ENCODE measurements at places on chromosomes 2 and 18.
A peak's percentile ranks its signal among the peaks of the same experiment; 100 is the strongest.

DNA sequence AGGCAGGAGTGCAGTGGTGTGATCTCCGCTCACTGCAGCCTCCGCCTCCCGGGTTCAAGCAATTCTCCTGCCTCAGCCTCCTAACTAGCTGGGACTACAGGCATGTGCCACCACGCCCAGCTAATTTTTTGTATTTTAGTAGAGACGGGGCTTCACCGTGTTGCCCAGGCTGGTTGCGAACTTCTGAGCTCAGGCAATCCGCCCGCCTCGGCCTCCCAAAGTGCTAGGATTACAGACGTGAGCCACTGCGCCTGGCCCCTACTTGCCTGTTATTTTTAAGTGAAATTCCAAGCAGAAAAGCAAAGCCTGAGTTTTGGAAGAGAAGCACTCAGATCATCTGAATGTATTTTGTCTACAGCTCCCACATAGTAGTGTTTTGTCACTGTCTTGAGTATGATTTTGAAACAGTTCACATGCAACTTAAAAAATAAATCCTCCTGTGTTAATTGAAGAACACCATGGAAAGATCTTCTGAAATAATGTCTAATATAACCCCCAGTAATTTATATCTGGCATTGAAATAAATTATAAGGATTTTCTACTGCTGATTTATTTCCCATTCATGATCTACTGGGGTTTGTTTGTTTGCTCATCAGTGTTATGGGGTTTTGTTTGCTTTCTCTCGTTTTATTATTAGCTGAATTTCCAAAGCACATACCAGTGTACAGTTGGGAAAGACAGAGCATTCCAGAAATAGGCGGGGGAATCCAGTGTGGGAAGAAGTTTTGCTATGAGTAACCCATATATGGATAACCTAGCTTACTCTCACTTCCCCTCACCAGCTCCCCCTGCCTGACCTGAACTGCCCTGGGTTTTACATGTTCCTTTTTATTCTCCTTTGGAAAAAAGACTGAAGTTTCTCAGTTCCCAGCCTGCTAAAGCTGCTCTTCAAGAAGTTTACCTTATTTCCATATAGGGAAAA lies 80.1 kb upstream of the MAP3K20 start:
- no peak for DNase-seq
- no peak overlapping the region for H3K27ac ChIP-seq
- H3K36me3 ChIP-seq = no peaks in the 10 kb centered on the region
- peaks cover 11% of the 10 kb centered on the region for H3K27me3 ChIP-seq
- no peaks in the 10 kb centered on the region for H3K4me1 ChIP-seq

GRCh38 chr2:190488516-190489233 lies 45.8 kb downstream of the NEMP2 start:
- H3K4me3 ChIP-seq = no peak overlapping the region
- H3K27ac ChIP-seq = peak overlapping the region; percentile 13
- H3K4me1 ChIP-seq = peaks cover 4% of the 10 kb centered on the region

DNA sequence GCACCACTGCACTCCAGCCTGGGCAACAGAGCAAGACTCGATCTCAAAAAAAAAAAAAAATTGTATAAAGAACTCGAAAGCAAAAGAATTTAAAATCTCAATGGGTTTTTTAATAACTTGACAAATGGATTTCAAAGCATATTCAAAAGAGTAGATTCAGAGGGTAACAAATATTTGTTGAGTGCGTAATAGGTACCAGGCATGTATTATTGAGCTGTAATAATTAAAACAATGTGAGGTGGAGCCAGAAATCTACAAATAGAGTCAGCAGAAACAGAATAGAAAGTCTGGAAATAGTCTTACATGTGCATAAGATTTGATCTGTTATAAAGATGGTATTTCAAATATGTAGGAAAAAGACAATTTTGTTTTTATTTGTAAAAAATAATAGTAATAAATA lies 19.1 kb upstream of the RAB11FIP5 start:
- H3K27ac ChIP-seq = no peak overlapping the region
- no peaks in the 10 kb centered on the region for H3K4me1 ChIP-seq
- H3K36me3 ChIP-seq = no peaks in the 10 kb centered on the region
- no peak for DNase-seq
- H3K4me3 ChIP-seq = no peak overlapping the region
- peaks cover 14% of the 10 kb centered on the region for H3K27me3 ChIP-seq

GRCh38 chr2:210443527-210443926 lies 33.0 kb downstream of the LANCL1 start:
- H3K36me3 ChIP-seq = peaks cover 45% of the 10 kb centered on the region
- DNase-seq = no peak
- no peak overlapping the region for H3K4me3 ChIP-seq
- no peak overlapping the region for H3K27ac ChIP-seq
- no peaks in the 10 kb centered on the region for H3K27me3 ChIP-seq
- peaks cover 9% of the 10 kb centered on the region for H3K4me1 ChIP-seq

GRCh38 chr2:135532581-135532980 lies 1.3 kb downstream of the R3HDM1 start:
- peak overlapping the region; percentile 46 for H3K4me3 ChIP-seq
- peaks cover 12% of the 10 kb centered on the region for H3K4me1 ChIP-seq
- no peaks in the 10 kb centered on the region for H3K36me3 ChIP-seq
- no peak overlapping the region for H3K27ac ChIP-seq

GRCh38 chr2:121038031-121038430 lies 247.0 kb downstream of the TFCP2L1 start:
- no peaks in the 10 kb centered on the region for H3K4me1 ChIP-seq
- no peak for DNase-seq
- H3K27me3 ChIP-seq = peaks cover 7% of the 10 kb centered on the region
- H3K36me3 ChIP-seq = no peaks in the 10 kb centered on the region
- no peak overlapping the region for H3K4me3 ChIP-seq

DNA sequence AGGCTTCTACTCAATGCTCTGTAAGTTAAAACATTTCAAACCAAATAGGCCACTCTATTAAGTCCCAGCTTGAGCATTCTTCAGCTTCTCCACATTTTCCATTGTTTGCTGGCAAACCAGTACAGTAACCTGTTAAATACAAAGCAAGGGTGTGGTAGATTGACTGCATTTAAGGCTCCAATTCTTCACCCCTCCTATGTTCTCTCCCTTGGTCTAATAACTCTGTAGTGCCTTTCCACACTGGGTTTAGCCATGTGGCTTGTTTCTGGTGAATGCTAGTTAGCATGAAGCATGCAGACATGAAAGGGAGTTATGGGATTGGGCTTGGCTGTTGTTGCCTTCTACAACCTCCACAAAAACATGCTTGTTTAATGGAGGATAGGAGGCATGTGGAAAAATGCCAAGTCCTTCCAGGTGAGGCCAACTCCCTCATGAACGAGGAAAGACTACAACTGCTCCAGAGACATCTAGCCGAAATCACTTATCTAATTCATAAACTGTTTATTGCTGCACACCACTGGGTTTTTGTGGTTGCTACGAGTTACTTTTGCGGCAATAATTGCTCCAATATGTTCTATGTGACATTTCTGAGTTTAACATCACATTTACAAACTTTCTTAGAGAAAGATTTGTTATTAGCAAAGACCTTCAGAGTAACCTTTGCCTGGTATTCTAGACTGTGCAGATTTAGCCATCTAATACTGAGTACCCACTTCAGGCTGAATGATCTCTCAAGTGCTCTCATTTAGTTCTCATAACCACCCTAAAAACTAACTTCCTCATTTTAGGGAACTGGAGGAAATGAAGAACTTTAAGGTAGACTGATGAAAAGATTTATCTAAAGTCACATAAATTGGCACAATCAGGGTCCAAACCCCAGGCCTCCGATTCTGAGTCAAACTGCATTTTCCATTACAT lies 104.0 kb downstream of the SMAD2 start:
- H3K4me1 ChIP-seq = peaks cover 3% of the 10 kb centered on the region
- no peak overlapping the region for H3K27ac ChIP-seq
- peaks cover 17% of the 10 kb centered on the region for H3K36me3 ChIP-seq
- H3K27me3 ChIP-seq = no peaks in the 10 kb centered on the region
- no peak for DNase-seq

DNA sequence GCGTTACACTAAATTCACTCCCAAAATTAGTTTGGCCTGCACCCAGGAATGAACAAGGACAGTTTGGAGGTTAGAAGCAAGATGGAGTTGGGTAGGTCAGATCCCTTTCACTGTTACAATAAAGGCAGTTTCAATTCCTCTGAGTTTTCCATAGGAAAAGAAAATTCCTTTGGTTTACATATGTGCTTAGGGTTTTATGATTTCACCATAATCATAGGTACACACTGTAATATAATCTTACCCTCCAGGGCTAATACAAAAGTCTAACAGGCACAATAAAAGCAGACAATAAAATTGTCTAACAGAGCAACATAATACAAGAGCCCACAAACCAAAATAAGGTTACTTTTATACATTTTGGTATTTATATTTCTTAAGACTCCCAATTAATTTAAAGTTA lies 391.5 kb upstream of the KCNJ3 start:
- no peaks in the 10 kb centered on the region for H3K36me3 ChIP-seq
- no peak overlapping the region for H3K27ac ChIP-seq
- no peaks in the 10 kb centered on the region for H3K27me3 ChIP-seq
- DNase-seq = no peak
- no peaks in the 10 kb centered on the region for H3K4me1 ChIP-seq

DNA sequence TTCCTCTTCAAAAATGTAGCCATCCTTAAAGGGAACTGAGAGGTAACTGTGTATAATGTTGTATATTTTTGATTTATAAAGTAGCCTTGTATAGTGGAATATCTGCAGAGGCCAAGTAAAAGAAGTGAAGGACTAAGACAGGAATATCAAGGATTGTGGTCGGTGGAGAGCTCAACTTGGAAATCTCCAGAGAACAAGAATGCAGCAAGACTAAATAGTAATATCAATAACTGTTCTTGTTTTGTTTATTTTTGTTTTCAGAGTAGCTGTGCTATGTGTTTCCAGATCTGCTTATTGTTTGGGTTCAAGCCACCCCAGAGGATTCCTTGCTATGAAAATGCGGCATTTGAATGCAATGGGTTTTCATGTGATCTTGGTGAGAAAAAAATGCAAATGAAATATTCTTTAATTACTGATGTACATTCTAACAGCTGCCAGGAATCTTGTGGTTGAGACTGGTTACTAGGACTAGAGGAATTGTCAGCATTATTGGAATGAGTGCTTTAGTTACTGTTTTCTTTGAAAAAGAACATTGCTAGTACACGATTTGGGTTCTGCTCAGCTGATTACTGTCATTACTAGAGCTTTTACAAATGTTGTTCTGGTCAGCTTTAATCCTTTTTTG lies 25.0 kb downstream of the FASTKD2 start:
- no peak for DNase-seq
- H3K4me1 ChIP-seq = peaks cover 2% of the 10 kb centered on the region
- no peaks in the 10 kb centered on the region for H3K27me3 ChIP-seq

DNA sequence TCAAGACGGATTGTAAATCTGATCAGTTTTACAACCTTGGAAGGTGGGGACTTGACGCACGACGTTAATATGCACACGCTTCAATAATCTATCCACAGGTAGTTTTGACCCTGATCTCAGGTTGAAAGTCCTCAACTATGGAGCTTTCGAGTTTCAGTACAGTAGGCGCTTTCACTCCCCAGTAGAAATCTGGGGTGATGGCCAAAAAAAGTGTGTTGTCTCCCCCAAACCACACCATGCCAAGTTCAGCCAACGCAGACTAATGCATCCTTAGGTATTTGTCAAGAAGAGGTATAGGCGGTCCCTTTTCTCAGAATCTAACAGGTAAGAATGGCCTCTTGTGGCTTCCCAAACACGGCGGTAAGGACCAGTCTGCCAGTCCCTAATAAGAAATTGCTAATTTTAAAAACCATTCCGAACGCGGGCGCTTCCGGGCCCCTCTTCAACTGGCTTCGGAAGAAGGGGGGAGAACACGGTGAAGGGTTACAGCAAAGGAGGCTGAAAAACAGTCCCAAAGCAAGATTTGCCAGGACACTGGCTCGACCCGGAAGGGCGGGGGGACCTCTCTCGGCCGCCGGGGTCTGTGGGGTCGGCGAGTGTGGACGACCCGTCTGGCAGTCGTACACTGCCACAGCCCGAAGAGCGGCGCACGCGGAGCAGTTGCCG lies 659 bp downstream of the FAM210A start:
- H3K27me3 ChIP-seq = no peaks in the 10 kb centered on the region
- H3K36me3 ChIP-seq = peaks cover 3% of the 10 kb centered on the region
- peak overlapping the region; percentile 99 for H3K27ac ChIP-seq
- peaks cover 21% of the 10 kb centered on the region for H3K4me1 ChIP-seq
- H3K4me3 ChIP-seq = peak overlapping the region; percentile 88
- DNase-seq = no peak

DNA sequence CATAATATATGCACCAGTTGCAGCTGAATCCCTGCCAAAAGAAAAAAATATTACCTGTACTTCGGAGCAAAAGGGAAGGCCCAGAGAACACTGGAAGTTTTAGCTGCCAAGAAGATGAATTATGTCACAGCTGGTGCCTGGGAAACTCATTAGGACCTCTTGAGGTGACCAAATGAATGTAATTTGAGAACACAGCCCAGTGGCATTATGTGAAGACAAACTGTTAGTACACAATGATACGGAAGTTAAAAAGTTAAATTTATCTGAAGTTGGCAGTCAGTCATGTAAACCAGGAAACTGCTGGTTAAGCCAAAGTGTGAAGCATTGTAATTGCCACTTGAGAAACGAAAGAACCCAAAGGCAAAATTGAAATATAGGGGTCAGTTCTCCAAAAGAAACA lies 80.7 kb downstream of the EML4 start:
- no peaks in the 10 kb centered on the region for H3K27me3 ChIP-seq
- H3K4me3 ChIP-seq = no peak overlapping the region
- DNase-seq = no peak
- peaks cover 43% of the 10 kb centered on the region for H3K36me3 ChIP-seq
- peaks cover 35% of the 10 kb centered on the region for H3K4me1 ChIP-seq

- H3K27ac ChIP-seq = no peak overlapping the region
- no peak for DNase-seq
- H3K36me3 ChIP-seq = no peaks in the 10 kb centered on the region
- no peaks in the 10 kb centered on the region for H3K27me3 ChIP-seq
- peaks cover 17% of the 10 kb centered on the region for H3K4me1 ChIP-seq
These were observed 73.3 kb downstream of the FMNL2 start for GRCh38 chr2:152408254-152408653.

- no peak overlapping the region for H3K27ac ChIP-seq
- H3K4me1 ChIP-seq = no peaks in the 10 kb centered on the region
- no peaks in the 10 kb centered on the region for H3K36me3 ChIP-seq
- DNase-seq = no peak
These were observed 276.3 kb downstream of the EIPR1 start for GRCh38 chr2:3101016-3101942.

- DNase-seq = no peak
- no peaks in the 10 kb centered on the region for H3K4me1 ChIP-seq
- no peaks in the 10 kb centered on the region for H3K36me3 ChIP-seq
- H3K4me3 ChIP-seq = no peak overlapping the region
- H3K27me3 ChIP-seq = peaks cover 13% of the 10 kb centered on the region
- H3K27ac ChIP-seq = no peak overlapping the region
These were observed 6.8 kb upstream of the ANKRD62 start for GRCh38 chr18:12086677-12087470.

GRCh38 chr2:128378231-128379020 lies 59.8 kb upstream of the HS6ST1 start:
- DNase-seq = no peak
- H3K36me3 ChIP-seq = no peaks in the 10 kb centered on the region
- H3K4me1 ChIP-seq = no peaks in the 10 kb centered on the region
- no peaks in the 10 kb centered on the region for H3K27me3 ChIP-seq
- H3K27ac ChIP-seq = no peak overlapping the region

Data from memory B cell (primary cell).